WTC11 (cell line): ENCODE measurements at places on chromosomes 13 and 19. TPM values are rescaled to one million over a fixed set of nuclear protein-coding genes. Genes with fewer than 3 reads are reported as not detected.

- no peak for DNase-seq
Observed at GRCh38 chr13:40550130-40550529, 116.3 kb downstream of the FOXO1 start.

DNA sequence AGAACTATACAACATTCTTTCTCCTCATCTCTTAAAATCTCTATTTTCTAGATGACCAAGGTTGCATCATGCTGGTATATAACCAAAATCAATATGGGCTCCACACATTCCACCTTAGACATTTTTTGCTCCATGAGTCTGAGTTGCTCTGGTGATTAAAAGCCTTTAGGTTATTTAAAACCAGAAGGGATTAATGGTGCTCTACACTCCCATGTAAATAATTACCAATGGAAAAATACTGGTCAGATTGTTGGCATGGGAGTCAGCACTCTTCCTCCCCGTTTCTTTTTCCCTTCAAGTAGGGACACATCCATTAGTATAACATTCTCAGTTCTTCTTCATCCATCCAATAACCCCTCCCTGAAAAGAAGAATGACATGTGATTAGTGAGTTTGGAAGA, 747.7 kb downstream of the PCDH17 start:
- no peak for DNase-seq

Gene TJP3
- 36.2 to 44.0 TPM (median 39.7 TPM) in 3 replicates for total RNA-seq

Gene ZNF493
- total RNA-seq = 15.0 to 22.2 TPM (median 15.5 TPM) in 3 replicates

- DNase-seq = peak; percentile 69
Observed at GRCh38 chr19:42092350-42092749, 16.4 kb downstream of the ZNF574 start.

- no peak for DNase-seq
Observed at GRCh38 chr13:76029706-76030105, 393.6 kb downstream of the LMO7 start.

Gene PSPN
- 1.9 to 3.5 TPM (median 2.9 TPM) in 3 replicates for total RNA-seq

Gene UBAC2
- 64.7 to 72.4 TPM (median 71.3 TPM) in 3 replicates for total RNA-seq

GRCh38 chr13:76552041-76552772, 334.0 kb downstream of the KCTD12 start:
- no peak for DNase-seq

GRCh38 chr19:3028305-3029064, 595 bp downstream of the TLE2 start:
- peak; percentile 68 for DNase-seq

- no peak for DNase-seq
Observed at GRCh38 chr19:10898633-10899032, 27.3 kb downstream of the CARM1 start.

Gene PMIS2
- total RNA-seq = not detected in 3 replicates

DNA sequence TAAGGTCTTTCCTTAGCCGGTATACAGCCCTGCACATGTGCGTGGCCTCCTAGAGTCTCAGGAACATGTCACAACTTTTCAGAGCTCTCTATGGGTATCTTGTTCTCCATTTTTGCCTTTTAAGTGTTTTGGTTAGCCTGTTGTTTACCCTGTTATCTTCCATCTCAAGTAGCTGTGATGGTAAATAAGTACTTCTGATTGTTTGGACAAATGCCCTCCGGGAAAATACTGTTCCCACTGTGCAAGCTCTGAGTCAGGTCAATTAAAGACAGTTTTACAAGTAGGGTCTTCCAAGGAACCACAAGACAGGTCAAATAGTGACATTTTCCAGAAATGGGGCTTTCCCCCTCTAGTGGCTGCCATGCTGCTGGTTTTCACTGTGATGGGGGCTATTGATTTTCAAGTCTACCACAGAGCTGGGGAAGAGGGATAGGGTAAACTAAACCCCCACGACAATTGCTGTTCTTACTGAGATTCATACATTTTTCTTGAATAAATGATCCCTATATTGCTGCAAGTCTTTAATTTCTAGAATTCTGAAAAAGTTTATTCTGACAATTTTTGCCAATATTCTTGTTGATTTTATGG, 109.5 kb downstream of the TM9SF2 start:
- DNase-seq = no peak

DNA sequence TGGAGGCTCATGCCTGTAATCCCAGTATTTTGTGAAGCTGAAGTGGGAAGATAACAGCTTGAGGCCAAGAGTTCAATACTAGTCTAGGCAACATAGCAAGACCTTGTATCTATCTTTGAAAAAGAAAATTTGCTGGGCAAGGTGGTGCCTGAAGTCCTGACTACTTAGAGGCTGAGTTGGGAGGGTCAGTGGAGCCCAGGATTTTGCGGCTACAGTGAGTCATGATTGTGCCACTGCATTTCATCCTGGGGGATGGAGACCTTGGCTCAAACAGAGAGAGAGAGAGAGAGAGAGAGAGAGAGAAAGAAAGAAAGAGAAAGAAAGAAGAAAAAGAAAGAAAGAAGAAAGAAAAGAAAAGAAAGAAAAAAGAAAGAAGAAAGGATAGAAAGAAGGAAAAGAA, 1872.3 kb upstream of the PCDH20 start:
- no peak for DNase-seq

DNA sequence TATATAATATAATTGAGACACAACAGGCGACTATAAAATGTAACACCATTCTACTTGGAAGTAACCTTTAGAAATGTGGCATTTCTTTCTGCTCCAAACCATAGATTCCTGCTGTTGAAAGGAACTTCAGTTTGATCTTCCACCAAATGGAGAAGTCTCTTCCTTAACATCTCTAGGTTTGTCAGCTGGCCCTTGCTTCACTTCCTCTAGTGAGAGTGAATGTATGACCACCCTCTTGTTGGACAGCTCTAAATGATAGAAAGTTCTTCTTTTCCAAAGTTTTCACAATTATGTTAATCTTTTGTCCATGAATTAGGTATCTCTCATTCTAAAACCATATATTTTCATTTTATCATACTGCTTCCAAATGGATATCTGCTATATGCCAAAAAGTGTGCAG, 13.8 kb upstream of the COG6 start:
- DNase-seq = no peak

GRCh38 chr13:80161896-80162295, 179.0 kb downstream of the SPRY2 start:
- no peak for DNase-seq

DNA sequence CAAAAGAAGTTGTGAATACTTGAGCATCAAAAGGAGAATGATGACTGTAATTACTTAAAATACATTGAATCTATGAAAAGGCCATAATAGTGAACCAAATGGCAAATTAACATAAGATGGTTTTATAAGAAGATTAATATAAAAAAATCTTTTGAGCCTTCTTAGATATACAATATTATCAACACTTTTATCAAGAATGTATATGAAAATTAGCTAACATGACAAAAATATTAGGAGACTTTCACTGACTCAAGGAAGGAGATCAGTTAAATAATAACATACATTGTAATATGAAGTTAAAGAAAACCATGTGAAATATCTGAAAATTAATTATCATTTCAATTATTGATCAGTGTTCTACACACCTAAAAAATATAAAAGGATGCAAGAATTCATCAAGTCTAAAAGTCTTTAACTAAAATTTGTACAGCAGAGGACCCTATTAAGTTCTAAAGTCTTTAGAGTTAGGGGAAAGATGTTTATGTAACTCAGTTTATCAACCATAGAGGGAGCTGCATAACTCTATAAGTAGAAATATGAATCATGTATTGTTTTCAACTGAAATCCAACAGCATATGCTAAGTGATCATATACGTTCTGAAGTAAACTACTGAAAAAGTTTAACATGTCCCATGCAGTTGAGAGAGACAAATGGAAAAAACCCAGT, 756.1 kb upstream of the MIR17HG start:
- no peak for DNase-seq

- peak; percentile 67 for DNase-seq
Observed at GRCh38 chr19:57664269-57665127, 4.2 kb upstream of the ZSCAN4 start.

DNA sequence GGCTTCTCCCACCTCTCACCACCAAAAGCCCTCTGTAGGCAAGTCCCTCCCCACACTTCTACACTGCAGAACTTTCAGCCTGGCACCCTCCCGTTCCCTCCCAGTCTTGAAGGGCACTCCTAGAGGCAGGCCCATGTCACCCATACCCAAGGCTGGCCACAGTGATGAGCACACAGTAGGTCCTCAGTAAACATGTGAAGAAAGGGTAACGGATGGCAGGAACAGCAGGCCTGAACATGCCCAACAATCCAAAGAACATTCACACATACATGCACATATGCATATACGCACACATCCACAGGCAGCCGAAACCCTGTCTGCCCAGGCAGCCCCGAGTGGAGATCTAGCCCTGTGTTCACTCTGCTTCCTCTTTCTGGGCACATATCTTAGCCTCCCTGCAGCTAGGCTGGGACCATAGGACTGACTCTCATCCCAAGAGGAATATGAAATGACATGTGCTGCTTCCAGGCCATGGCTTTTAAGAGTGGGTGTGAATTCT, 55.2 kb downstream of the CEBPG start:
- DNase-seq = no peak

- no peak for DNase-seq
Observed at GRCh38 chr19:35451338-35452096, 3.5 kb downstream of the FFAR2 start.

Gene ATP8A2
- total RNA-seq = 4.0 to 5.2 TPM (median 5.0 TPM) in 3 replicates

DNA sequence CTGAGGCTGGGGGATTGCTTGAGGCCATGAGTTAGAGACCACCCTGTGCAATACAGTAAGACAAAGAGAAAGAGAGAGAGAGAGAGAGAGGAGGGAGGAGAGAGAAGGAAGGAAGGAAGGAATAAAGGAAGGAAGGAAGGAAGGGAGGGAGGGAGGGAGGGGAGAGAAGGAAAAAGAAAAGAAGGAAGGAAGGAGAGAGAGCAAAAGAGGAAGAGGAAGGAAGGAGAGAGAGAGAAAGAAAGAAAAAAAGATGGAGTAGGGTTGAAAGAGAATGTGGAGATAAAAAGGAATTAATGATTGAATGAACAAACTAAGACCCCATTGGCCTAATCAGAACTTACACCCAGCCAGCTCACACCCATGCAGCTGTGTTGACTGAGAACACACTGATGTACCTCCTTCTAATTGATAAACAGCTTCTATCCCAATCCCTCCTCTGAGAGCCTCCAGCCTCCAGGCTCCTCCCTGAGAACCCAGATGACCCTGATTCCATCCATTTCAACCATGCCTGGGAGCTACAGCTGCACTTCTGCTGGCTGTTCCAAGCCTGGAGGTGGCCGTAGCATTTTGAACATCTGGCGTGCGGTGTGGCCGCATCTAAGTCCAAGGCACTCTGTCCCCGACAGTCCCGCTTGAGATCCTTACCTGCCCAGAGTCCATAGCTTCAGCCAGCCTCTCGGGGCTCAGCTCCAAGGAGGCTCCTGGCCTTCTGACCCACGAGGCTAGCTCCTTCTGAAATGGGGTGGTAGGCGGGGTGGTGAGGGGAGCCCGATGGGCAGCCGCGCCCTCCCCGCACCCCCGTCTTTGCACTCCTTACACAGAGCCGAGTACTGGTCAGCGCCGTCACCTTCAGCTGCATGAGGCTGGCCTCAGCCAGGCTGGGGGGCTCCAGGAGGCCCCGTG, 1.1 kb downstream of the PRODH2 start:
- no peak for DNase-seq

DNA sequence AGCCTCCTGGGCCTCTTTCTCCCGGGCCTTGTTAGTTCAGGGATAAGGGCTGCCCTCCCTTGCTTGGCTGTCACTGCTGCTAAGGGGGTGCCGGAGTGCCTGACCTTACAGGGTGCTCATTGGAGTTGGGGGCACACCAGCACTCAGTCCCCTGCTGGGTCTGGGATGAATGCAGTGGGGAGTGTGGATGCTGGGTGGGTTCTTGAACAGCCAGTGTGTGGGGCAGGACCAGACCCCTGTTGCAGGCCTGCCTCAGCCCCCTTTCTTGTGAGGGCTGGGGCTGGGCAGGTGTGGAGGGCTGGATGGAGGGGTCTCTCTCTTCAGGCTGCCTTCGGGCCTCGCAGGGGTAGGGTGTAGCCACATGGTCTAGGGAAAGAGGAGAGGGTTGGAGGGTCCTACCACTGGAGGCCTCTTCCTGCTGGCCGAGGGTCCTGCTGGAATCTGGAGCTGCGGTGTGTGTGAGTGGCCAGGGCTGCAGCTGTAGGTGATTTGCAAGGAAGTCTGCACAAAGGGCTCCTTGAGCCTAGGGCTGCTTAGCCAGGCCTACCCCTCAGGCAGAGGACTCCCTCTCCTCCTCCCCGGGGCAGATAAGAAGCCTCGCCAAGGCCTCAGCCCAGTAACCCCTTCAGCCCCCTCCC, 3.2 kb downstream of the CEBPA start:
- no peak for DNase-seq

Gene IGFL3
- not detected in 3 replicates for total RNA-seq

DNA sequence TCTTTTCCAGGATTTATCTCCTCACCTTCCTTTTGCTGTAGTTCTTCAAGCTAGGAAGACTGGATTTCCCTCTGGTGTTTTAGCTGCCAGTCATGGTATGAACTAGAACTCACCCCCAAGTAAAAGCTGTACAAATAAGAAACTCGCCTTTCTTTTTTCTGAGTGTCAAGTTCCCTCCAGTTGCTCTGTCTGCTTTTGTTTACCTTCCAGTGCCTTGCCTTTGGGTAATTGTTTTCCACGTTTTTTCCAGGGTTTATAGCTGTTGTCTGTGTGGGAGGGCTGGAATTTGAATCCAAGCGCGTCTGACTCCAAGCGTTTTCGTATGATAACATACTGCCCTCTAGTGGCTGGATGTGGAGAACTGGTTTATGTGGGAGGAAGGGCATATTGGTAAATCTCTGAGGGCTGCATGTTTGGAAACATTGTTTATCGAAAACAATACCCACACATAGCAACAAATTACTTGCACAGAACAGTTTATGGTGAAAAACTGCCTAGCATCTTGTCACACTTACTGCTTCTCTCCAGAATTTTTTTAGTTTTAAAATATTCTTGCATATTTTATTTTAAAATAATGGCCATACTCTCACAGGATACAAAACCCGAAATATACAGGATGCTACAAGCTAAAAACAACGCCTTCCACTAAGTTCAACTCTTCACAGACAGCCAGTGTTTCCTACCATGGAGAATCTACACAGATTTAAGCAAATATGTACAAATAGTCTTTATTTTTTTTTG, 19.2 kb downstream of the RCN3 start:
- DNase-seq = peak; percentile 71

- DNase-seq = no peak
Observed at GRCh38 chr13:50720861-50721671, 122.4 kb downstream of the DLEU7 start.

DNA sequence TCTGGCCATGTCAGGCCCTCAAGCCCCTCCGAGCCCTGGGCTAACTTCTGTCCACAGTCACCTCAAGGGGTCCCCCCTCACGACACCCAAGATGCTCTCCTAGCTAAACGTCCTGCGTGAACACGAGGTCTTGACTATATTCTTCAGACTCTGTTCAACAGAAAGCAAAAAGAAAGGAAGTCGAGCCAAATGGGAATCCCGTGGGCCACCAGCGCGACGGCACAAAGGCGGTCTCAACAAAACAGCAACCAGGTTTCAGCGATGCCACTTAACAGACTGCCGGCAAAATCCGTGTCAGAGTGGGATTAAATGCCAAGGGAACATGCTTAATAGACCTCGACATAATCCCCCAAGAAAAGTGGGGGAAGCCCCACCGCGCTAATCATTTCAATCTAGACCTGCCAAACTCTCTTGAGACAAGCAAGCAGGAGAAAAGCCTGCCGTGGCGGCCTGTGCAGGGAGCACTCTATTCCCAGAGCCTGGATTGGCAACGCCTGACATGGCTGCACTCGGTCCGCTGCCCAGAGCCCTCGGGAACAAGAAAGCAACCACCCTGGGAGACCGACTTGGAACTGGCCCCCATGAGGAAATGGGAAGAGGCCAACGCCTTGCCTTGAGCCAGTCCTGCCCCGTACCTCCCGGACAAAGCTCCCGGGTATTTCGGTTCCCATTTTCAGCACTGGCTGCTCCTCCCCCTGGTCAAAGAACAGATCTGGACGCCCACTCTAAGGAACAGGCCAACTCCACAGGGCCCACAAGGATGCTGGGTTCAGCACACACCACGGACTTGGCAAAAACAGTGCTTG, 16.0 kb downstream of the ZC3H4 start:
- DNase-seq = no peak

Gene PLEKHA4
- 14.8 to 17.7 TPM (median 16.8 TPM) in 3 replicates for total RNA-seq
